Activated CD4-positive, alpha-beta T cell treated with anti-CD3 and anti-CD28 coated beads for 24 hours (primary cell): ENCODE measurements at places on chromosomes 5 and 9.

- no peak for DNase-seq
Observed at GRCh38 chr5:122192497-122193496, 63.5 kb downstream of the ZNF474 start.

GRCh38 chr5:118775790-118776499 is 212.4 kb downstream of the DTWD2 start:
- DNase-seq, result no peak

- no peak for DNase-seq
Observed at GRCh38 chr9:76526026-76526425, 67.0 kb downstream of the GCNT1 start.

GRCh38 chr9:106878934-106879333 is 16.0 kb downstream of the ZNF462 start:
- DNase-seq, result no peak

DNA sequence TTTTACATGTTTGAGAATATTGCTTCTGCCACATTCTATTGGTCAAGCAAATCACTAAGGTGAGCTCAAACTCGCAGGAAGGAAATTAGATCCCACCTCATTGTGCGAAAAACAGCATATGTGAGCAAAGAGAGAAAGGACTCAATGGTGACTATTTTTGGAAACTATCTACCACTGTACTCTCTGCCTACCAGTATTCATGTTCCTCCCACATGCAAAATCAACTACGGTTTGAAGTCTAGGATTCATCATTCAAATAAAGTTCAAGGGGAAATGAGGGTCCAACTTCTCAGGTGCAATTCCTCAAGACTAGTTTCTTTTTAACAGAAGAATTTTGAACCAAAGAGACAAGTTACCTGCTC is 60.6 kb downstream of the FAM174A start:
- DNase-seq, result no peak

DNA sequence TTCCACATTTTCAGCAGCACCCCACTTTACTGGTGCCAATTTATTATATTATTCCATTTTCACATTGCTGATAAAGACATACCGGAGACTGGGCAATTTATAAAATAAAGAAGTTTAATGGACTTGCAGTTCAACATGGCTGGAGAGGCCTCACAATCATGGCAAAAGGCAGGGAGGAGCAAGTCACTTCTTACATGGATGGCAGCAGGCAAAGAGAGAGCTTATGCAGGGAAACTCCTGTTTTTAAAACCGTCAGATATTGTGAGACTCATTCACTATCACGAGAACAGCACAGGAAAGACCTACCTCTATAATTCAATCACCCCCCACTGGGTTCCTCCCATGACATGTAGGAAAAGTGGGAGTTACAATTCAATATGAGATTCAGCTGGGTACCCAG is 641.8 kb upstream of the MEF2C start:
- DNase-seq, result no peak

GRCh38 chr9:68728731-68729130 is 23.7 kb downstream of the PIP5K1B start:
- DNase-seq, result no peak

GRCh38 chr9:131282688-131283422 is 6.5 kb upstream of the FAM78A start:
- DNase-seq, result no peak

DNA sequence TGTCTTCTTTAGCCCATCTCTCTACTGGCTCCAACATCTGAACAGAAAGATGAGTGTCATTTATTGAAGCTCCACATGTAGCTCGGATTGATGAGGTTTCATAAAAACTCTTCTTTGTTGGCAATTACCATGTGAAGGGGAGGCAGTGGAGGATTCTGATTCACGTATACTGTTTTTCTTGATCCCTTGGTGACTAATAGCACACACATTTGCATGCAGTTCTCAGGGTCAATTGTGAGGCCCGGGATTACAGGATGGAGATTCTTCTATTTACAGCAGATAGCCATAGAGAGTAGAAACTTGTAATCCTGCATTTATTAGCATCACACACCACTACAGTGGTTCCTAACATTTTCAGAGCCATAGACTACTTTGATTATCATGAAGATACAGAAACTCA is 133.2 kb upstream of the MARCHF11 start:
- no peak for DNase-seq

DNA sequence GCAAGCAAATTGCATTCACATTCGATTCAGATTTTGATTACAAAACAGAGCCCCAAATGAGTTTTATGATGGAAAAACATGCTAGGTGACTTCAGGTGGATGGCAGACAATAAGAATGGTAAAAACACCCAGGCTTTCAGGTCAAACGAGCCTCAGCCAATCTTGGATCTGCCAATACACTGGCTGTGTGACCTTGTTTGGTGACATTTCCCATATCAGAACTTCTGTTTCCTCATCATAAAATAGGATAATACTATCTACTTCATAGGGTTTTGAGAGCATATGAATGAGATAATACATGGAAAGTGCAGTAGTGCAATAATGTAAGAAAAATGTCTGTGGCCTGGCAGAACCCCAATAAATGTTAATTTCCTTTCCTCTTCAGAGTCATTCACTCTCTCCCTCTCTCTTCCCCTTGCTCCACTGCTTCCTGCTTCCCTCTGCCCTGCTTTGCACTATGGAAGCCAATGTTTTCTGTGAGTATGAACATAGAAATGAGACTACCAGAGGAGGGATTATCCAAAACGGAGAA is 54.7 kb downstream of the SH3RF2 start:
- DNase-seq, result no peak

DNA sequence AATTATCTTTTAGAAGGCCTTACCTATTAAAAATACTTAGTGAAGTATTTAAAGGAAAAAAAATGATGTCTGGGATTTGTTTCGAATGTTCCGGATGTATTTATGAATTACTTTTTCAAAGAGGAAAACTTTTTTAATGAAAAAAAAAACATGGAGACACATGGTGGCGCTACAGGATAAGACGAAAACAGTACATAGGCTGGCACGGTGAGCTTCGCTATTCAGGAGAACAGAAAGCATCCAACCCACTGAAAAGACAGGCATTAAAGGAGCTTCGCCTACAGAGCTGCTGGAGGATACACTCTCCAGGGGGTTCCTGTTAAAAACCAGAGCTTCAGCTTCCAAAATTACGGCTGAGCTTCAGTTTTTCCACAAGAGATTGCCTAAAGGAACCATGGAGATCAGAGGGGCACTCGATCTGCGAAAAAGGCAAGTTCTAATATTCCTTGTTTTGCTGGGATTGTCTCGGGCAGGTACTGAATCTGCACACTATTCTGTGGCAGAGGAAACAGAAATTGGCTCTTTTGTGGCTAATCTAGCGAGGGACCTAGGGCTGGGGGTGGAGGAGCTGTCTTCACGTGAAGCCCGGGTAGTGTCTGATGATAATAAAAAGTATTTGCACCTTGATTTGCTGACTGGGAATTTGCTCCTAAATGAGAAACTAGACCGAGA is at the start of gene PCDHB14:
Gene PCDHB14 (plus strand): TSS at position 232 of the 672 bp plus-strand sequence. CDS start 163 bp downstream, at position 395.
- no peak for DNase-seq

GRCh38 chr5:62506659-62507460 is 71.8 kb upstream of the LRRC70 start:
- no peak for DNase-seq

DNA sequence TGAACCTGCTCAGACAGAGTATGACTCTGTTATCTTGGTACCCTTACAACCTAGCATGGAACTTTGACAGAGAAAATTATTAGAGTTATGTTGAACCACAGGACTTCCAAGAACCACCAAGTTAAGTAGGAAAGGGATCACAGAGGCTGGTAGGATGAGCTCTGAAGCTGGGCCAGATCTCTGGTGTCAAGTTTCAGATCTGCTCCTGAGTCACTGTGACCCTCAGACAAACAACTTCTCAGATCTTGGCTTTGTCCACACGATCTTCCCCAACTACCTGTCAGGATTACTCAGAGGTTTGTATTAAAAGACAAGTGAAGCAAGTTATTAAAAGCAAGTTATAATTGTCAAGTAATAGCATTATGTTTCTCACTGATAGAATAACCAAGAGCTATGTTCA is 189.0 kb downstream of the SEC61B start:
- DNase-seq, result no peak

DNA sequence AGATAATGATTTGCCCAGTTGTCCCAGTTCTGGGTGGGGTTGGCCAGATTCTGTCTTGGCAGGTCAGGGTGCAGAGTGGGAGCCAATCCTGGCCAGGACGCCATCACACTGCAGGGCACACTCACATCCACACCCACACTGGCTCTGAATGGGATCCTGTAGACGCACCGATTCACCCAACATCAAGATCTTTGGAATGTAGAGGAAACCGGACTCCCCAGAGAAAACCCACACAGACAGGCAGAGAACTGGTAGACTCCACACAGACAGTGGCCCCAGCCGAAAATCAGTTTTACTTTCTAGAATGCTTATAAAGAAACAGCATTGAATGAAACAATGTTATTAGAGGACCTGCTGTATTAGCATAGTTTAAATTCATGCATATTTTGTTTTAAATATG is 343.1 kb upstream of the DAB2 start:
- DNase-seq, result no peak

GRCh38 chr9:130857864-130858738 is 23.0 kb downstream of the ABL1 start:
- no peak for DNase-seq

DNA sequence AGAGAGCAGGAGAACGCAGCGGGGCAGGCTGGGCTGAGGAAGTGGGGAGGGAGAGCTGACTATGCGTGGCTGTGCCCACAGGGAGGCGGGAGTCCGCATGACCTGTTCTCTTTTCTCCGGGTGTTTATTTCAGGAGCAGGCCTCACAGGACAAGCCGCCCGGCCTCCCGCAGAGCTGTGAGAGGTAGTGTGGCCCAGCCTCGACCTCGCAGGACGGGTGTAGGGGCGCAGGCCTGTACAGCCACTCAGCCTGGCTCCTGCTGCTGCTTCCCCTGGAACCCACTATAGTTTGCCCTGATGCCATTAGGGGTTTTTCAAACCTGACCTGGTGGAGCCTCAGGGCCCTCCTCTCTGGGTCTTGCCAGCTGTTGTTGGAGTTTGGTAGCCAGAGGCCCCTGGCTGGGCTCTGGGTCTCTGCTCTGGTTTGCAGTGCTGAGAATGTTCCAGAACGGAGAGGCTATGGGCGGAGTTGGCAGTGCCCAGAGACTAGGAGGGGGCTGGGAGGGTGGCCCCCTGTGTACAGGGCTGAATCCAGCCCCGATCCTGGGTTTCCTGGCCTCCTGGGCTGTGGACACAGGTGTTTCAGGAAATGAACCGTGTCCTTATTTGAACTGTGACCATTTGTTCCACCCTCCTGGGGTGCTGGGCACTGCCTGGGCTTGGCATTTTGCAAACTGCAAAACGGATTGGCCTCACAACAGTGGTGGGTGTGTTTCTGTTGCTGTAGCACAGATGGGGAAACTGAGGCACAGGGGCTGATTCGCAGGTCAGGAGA is 78.8 kb downstream of the WNK2 start:
- no peak for DNase-seq

GRCh38 chr9:132894346-132894745 is 15.6 kb downstream of the SPACA9 start:
- no peak for DNase-seq

GRCh38 chr9:107059220-107059619 is 196.3 kb downstream of the ZNF462 start:
- no peak for DNase-seq

- no peak for DNase-seq
Observed at GRCh38 chr5:102737161-102737560, 17.9 kb upstream of the PAM start.

- no peak for DNase-seq
Observed at GRCh38 chr5:61440596-61440995, 108.5 kb downstream of the ZSWIM6 start.

DNA sequence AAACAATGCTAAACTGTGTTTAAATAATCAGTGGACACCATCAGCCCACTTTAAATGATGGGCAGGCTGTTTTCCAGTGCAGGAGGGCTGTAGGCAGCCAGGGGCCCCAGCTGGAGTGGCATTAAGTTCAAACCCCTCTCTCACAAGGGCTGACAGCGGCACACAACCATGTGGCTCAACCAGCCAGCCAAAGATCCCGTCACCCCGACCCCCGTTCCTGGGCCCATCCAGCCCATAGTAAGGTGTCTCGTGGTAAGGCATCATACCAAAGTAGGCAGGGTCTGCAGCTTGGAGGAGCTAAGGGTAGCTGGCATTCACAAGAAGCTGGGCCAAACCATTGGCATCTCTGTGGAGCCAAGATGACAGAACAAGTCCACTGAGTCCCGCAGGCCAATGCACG is 24.9 kb downstream of the BTNL9 start:
- no peak for DNase-seq

DNA sequence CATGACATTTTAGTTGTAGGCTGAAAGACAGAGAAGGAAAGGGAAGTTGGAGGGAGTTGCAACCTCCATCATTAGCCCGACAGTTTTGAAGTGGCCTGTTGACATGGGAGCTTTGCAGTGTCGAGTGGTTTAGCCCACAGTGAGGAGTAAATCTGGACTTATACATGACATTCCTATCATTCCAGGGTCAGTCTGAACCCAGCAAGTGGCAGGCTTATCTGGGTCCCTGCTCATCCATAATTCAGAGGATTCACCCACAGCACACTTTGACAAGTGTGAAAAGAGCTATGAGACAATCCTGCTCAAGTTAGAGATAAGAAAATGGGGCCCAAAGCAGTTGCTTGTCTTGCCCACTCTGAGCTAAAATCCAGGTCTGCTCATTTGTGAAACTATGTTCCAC is 8.4 kb upstream of the TNC start:
- DNase-seq, result no peak

DNA sequence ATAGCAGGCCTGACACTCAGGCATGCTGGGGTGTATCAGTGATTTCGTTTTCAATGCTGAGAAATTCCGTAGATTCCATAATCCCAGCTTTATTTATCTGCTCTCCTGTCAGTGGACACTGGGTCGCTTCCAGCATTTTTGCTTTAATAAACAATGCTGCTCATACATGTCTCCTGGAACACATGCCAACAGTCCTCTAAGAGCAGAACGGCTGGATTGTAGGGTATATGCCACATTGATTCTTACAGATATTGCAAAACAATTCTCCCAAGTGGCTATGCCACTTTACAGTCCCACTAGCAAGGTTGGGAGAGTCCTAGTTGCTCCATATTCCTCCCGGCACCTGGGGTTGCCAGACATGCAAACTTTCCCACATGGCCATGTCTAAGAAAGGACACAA is 81.9 kb downstream of the RAPGEF1 start:
- no peak for DNase-seq

DNA sequence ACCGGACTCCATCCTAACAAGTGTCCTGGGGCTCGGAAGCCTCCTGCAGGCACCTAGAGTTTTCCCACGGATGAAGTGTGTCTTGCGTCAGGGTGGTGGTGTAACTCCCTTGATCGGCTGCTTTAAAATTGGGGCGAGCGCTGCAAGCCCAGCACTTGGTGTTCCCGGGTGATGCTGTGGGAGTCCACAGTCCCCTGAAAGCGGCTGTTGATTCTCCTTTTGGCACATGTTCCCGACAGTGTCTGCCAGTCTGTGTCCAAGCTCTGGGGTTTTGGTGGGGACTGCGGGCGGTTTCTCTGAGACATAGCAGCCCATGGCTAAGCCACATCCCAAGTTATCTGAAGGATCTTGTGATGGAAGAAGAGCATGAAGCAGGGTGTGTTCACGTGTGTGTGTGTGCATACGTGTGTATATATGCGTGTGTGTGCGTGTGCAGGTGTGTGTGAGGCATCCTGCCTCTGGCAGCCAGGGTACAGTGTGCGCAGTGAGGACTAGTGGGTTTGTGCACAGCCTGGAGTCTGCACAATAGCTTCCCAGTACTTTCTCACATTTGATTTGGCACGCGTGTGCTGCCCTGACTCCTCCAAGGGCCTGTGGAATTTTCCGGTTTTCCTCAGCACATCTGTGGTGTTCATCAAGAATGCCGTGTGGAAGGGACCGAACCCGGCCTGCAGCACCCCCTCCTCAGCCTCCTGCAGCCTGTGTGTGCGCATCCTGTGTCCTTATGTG is 16.9 kb downstream of the SLC25A48 start:
- no peak for DNase-seq

- DNase-seq, result no peak
Observed at GRCh38 chr5:118371973-118372831, 616.1 kb downstream of the DTWD2 start.
